ENCODE measurements at places on chromosomes 2 and 18.

GRCh38 chr18:907115-907884, 2.6 kb downstream of the ADCYAP1 start:
- peak; percentile 45 for DNase-seq

GRCh38 chr2:71801969-71802368, 345.7 kb downstream of the CYP26B1 start:
- no peak for DNase-seq

- no peak for DNase-seq
Measured at GRCh38 chr2:54538537-54538936, 82.4 kb downstream of the SPTBN1 start.

DNA sequence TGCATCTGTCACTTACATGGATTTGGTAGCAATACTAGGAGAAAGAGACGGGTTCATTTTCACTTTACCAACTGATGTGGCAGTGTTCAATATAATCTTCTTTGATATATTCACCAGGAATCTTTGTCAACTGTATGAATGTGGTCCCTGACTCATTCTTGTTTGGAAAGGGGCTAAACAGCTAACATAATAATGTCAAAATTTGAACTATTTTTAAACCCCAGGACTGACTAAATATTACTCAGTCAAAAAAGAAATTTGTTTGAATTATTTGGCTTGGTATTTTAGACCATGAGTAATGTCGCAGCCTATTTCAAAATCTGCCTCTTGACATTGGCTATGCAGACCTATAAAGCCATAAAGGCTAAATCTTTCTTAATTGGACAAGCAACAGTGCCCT, 413.7 kb upstream of the RGPD4 start:
- DNase-seq: no peak

DNA sequence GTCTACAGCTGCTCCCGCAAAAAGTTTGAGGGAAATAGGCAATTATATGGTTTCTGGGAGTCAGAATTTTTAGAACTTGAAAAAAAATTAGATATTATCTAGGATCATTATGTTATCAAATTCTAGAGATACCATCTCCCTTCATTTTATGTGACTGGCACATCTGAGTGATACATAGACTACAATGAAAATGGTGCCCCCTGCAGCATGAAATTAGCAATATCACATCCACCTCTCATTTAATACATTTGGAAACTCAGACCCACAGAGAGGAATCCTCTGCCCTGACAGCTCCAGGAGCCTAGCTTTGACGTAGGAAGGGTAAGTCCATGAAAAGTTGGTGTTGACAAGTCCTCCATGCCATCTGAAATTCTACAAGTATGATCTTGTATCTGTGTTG, 381.6 kb downstream of the SUCLG1 start:
- peak; percentile 11 for DNase-seq

Measured in RWPE1 (cell line).